A549 (cell line): ENCODE measurements at places on chromosomes 3 and 15.

DNA sequence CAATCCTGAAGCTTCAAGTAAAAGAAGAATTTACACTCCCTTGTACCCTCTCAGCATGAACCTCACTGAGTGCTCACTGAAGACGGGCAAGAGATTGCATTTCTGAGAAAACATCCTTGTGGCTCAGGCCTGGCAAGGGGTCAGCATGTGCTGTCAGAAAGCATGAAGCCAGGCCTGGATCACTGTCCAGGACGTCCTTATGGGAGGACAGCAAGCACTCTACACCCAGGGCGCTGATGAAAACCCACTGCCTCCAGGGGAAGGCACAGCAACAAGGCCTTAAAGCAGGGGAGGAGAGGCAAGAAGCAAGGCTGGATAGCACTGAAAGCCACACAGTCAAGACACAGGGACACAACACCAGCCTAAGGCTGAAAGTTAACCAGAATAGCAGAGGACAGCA is 315.4 kb downstream of the OCA2 start:
- DNase-seq, result no peak

DNA sequence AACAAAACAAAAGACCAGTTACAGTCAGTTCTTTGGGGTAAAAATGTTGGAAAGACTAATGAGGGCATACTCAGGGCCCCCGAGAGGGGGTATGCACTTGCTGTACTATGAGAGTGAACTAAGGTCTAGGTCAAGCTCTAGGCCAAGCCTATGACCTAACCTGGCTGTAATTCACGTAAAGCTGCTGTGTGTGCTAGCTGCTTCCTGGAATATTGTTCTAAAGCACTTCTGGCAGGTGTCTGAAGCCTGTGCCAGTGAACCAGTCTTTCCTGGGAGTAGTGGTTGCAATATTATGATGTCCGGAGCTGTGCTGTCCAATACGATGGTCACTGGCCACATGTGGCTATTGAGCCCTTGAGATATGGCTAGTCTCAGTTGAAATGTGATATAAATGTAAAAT is 13.1 kb upstream of the CX3CR1 start:
- DNase-seq, result no peak

DNA sequence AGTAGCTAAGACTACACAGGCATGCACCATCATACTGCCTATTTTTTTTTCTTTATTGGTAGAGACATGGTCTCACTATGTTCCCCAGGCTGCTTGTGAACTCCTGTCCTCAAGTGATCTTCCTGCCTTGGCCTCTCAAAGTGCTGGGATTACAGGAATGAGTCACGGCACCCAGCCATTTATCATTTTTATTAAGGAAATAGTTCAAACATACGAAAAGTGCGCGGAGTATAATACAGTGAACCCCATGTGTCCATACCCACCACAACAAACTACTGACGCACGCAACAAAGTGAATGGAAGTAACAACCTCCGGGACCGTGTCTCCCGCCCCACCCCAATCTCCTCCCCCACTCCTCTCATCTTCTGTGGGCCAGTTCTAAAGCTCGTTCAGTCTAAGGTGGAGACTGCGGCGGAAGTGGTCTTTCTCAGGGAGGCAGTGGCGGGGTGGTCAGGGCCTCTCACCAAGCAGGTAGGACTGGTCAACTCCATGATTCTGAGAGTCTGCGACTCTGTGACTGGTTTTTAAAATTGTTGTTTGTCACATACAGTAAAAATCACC is 42.1 kb downstream of the DNAJB8 start:
- no peak for DNase-seq

DNA sequence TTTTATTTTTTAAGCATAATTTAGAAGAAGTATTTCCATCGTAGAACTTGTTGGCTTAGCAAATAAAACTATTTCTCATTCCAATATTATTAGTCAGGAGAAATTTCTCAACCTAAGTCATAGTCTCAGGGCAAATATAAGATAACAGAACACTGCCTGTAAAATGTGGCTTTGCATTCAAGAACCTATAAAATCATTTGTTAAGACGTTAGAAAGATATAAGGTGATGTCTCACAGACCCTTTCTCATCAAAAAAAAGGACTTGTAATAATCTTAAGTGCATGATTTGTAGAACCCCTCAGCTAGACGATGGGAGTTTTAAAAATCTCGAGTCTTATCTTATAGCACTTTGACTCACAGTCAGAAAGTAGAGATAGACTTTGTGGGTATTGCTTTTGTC is 314.7 kb upstream of the CFAP20DC start:
- no peak for DNase-seq

- no peak for DNase-seq
These were observed 71.4 kb upstream of the P3H2 start for GRCh38 chr3:190192087-190192486.

DNA sequence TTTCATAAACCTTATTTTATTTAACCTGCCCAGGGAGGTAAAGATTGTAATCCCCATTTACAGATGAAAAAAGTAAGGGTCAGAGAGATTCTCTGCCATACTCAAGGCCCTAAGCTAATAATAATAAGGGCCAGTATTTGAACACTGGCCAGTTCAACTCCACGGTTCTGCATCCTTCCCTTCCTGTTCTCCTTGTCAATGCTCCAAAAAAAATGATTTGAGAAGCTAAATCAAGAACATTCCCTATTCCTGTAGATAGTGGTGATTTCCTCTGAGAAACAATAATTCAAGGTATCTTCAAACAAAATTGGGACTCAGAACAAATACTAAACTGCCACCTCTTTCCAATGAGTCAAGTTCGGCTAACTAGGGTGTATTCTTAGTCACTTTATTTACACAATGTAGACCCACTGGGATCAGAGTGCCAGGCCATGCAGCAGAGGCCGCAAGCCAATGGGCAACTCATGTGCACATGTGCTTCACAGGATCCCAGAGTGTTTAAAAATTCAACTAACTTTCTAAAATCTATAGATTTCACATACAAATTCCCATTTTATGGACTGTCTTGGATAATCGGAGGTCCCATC is 459.6 kb upstream of the WNT5A start:
- DNase-seq, result no peak

GRCh38 chr15:52288051-52288942 is 7.3 kb downstream of the MYO5C start:
- DNase-seq, result peak; percentile 99

GRCh38 chr3:118406562-118406961 is 628.1 kb downstream of the IGSF11 start:
- DNase-seq, result no peak

GRCh38 chr3:63015614-63016309 is 140.5 kb upstream of the CADPS start:
- no peak for DNase-seq

- peak; percentile 52 for DNase-seq
These were observed 798.8 kb downstream of the OTOL1 start for GRCh38 chr3:162295323-162295983.

DNA sequence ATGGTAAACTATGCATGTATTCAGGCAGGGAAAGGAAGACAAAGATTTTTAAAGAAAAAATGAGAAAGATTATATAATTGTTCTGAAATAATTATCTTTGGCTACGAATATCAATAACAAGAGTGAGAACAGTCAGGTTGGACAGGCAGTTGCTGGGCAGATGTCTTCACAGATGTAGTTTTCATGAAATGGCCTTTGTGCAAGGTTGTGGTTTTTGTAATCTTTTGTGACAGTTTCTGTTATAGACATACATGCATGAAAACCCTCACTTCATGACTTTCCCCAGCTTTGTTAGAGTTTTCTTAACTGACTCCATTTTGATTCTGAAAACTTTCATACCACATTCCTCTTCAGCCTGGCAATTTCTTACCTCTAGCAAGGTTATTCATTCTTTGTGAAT is 34.9 kb upstream of the SLC25A36 start:
- DNase-seq, result no peak

DNA sequence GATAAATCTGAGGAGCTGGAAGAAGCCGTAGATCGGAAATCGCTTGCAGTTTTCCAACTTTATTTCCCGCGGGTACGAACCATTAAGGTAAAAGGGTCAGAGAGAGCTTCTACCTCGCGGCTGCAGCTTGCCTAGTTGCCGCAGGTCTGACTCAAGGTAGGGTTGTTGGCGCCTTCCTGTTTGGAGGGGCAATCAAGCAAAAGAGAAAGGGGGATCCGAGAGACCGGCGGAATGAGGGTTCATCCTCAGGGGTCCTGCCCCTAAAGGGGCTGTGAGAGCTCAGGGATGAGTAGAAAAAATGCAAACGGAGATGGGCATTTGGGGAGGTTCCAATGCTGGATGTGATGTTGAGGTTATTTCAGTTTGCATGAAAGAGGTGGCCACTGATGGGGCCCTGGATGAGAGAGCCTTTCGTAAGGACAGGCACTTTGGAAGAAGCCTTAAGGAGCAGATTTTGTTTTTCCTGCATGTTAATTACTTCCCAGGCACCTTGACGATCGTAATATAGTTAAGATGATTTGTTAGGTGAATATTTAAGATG is 265.4 kb downstream of the CGGBP1 start:
- peak; percentile 11 for DNase-seq
